ENCODE measurements at places on chromosomes 1 and 21.

DNA sequence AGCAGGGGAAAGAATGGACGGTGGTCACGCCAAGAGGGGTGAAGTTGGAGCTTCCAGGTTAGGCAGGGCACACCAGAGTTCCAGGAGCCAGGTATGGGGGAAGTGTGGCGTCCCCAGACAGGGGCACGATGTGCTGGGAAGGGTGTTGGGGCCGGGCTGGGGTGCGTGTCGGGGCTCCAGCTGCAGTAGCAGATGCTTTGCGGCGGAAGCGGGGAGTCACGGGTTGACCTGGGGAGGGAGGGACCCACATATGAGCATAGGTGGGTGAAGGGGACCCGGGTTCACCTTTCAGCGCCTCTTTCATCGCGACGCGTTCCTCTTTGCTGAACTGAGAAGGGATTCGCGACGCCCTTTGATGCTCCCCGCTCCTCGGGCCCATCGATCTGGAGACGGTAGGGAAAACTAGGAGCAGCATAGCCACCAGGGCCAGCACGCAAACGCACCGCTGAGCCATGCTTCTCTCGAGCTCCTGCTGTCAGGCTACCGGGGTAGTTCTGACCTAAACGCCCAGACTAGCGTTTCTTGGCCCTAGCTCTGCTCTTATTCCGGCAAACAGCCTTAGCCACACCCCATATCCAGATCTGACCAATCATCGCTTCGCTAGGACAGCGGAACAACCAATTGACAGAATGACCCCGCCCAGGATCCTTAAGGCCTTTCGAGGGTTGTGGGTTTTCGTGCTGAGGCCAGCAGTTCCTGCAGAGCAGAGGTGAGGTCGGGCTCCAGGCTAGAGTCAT, at the start of gene PM20D1:
Gene PM20D1 (minus strand): TSS at position 514 of the 737 bp plus-strand sequence. CDS start 60 bp downstream, at position 454.
- DNase-seq = peak; percentile 61

- no peak for DNase-seq
Measured at GRCh38 chr21:31894457-31894856, 21.6 kb downstream of the HUNK start.

GRCh38 chr1:185300152-185300551, 16.9 kb downstream of the IVNS1ABP start:
- no peak for DNase-seq

GRCh38 chr1:27102707-27103468, 52.0 kb downstream of the SLC9A1 start:
- peak; percentile 54 for DNase-seq

- DNase-seq = no peak
Measured at GRCh38 chr1:10948463-10948775, 64.0 kb upstream of the TARDBP start.

DNA sequence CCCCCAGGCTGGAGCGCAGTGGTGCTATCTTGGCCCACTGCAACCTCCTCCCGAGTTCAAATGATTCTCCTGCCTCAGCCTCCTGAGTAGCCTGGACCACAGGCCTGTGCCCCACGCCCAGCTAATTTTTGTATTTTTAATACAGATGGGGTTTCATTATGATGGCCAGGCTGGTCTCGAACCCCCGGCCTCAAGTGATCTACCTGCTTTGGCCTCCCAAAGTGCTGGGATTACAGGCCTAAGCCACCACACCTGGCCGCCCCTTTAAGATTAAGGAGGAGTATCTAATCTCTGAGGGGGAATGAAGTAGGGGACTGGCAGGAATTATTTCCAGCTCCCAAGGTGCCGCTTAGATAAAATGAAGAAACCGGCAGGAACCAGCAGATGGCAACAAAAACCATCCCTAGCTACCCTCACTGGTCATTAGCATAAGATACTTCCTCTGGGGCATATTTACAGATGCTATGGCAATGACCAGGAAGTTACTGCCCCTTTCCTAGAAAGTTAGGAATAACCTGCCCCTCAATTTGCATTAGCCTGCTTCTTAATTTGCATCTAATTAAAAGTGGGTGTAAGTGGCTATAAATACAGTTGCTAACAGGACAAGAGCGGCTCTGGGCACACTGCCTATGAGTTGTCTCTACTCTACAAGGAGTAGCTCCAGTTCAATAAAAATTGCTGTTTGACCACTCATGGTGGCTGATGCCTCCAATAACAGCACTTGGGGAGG, 7.1 kb upstream of the NSUN4 start:
- peak; percentile 26 for DNase-seq

DNA sequence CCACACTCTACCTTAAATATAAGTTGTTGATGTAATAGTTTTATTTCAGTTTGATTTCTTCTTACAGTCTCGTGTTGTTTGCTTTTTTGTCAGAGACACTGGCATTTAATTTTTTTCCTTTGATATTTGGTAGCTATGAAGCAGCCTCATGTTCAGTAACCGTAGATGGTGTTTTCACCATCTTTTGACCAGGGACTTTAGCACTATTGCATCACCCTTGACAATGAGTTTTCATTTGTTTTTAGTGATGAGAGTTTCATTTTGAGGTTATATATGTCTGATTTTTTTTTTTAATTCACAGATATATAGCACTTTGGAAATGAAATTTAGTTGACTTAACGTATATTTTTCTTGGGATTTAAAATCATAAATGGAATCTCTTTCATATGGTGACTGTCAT, 36.2 kb downstream of the CEP350 start:
- DNase-seq = no peak

GRCh38 chr1:24389231-24389678, 24.3 kb downstream of the STPG1 start:
- no peak for DNase-seq

DNA sequence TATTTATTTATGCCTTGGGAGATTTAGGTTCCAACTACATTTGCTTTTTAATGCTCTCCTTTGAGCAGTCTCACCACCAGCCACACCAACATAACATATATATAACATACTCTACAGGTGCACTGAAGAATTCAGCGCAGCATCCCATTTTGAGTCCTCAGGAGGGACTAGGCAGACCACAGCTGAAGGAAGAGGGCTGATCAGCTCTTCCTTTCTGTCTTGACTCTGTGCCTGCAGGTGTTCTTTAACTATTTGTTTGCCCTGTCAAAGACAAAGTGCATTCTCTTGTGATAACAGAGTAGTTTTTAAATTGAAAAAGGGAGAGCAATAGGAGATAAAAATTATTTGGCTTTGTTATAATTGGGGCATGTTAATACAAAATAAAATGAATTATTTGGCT, 17.0 kb downstream of the HIPK1 start:
- DNase-seq = no peak

DNA sequence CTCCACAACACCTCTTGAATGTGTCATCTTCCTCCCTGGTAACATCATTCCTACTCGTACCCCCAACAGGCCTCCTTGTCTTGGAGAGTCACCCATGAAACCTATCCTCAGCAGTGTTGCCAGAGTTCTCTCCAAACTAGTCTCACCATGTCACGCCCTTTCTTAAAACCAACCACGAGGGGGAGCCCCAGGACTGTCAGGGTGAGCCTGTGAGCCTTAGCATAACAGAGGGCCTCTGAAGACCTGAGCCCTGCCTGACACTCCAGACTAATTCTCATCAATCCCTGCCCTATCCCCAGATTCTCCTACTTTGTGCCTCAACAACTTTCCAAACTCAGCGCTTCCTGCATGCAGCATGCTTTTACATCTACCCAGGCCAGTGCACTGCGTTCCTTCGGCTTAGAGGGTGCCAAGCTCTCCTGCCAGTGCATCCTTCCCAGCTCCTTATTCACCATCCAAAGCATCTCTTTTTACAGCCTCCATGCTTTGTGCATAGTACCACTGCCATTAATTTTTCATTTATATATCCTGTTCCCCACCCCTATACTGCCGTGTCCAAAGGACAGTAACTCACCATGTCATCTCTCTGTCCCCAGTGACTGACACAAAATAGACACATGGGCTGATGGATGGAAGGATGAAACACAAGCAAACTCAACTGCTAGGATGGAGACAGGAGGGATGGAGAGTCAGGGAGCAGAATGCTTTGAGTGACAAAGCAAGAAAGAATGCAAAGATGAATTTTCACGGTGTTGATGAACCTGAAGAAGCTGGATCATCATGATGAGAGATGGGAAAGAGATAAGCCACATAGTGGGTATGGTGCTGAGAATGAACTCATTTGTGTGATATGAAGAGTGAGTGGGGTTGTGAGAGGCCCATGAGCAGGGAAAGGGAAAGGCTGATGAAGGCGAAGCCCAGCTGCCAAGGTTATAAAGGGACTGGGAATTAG, 34.0 kb downstream of the ZNF697 start:
- peak; percentile 83 for DNase-seq

DNA sequence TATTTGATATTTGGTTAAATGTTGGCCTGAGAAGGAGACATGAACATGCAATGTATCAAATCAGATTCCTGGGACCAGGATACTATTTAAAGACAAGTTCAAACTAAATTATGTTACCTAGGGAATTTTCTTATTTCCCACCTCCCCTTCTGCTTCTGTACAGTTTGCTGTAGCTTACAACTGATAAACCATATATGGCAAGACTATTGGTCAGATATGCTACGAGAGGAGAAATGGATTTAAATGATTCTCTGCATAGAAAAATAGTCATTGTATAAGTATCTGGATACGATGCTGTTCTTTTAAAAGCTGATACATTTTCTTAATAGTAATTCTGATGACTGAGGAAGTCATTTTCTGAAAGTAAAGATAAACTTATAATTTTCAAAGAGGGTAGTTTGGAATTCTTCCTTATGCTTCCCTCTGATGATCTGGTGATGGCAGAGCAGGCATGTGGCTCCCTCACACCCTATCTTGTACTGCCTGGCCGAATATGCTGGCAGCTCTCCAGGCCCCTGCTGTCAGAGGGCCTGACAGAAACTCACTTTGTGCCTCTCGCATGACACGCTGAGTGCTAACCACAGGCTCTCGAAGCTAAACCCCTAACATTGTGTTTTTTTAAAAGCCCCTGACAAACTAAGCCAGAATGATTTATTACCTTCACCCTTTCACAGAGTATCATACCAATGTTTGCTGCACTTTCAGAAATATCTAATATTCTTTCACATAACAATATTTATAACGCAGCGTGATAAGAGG, 19.4 kb downstream of the RRP15 start:
- DNase-seq = peak; percentile 77

DNA sequence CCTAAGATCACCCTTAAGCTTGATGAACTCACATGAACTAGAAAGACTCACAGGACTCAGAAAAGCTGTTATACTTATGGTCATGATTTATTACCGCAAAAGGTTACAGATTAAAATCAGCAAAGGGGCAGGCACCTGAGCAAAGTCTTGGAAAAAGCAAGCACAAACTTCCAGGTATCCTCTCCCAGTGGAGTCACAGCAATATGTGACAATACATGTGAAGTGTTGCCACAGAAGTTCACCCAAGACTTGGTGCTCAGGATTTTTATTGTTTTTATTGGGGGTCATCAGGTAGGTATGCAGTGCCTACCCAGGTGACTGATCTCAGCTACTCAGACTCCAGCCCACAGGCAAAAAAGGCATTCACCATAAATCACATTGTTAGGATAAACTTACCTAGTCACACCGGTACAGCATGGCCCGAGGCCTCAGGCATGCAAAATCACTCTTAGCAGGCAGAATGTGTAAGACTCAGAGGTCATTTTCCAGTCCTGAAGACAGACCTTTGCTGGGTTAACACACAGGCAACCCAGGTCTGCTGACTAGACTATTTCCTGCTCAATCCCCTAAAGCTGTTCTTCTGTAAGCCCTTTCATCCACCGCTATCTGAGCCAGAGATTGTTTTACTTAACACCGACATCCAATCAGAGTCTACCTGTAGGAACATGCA, 55.6 kb downstream of the SSX2IP start:
- no peak for DNase-seq

GRCh38 chr1:180269645-180270529, 39.8 kb downstream of the LHX4 start:
- no peak for DNase-seq

DNA sequence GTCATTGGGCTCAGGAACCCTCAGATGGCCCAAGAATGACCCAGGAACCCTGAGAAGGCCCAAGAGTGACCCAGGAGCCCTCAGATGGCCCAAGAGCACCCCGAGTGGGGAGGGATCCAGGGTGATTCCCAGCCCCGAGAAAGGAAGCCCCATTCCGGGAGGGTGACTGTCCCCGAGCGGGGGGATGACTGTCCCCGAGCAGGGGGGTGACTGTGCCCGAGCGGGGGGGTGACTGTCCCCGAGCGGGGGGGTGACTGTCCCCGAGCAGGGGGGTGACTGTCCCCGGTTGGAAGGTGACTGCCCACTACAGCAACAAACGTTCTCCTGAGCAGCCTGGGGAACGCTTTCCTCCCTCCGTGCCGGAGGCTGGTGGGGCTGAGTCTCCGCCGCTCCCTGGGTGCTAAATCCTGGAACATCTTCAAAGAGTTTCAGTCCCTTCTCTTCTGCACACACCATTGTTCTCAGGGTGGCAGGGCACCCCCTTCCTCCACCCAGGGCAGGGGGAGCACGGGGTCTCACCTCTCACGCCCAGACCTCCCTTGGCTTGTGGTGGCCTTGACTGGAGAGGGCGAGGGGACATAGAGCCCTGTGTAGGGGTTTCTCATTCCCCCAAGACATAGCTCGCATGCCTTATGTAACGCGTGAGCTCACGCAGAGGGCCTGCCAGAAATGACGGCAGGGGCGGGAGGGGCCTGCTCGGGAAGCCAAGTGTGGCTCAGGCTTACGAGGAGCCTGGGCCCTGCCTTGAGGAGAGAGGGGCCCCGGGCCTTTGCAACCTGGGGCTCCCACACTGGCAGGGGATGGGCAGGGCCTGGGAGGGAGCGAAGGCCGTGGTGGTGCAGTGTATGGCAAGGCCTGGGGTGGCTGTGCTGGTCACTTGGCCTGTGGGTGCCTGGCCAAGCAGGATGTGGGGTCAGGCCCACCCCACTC, 14.3 kb upstream of the SKI start:
- peak; percentile 89 for DNase-seq

- no peak for DNase-seq
Measured at GRCh38 chr1:101435831-101436511, 199.2 kb downstream of the S1PR1 start.

GRCh38 chr21:44866780-44867179, 6.7 kb downstream of the PTTG1IP start:
- peak; percentile 72 for DNase-seq

- DNase-seq = no peak
Measured at GRCh38 chr1:100719490-100719889, at the start of gene VCAM1. Gene VCAM1, plus strand, starts transcription at chr1:100719742. Its CDS starts 119 bp downstream, at chr1:100719861.

DNA sequence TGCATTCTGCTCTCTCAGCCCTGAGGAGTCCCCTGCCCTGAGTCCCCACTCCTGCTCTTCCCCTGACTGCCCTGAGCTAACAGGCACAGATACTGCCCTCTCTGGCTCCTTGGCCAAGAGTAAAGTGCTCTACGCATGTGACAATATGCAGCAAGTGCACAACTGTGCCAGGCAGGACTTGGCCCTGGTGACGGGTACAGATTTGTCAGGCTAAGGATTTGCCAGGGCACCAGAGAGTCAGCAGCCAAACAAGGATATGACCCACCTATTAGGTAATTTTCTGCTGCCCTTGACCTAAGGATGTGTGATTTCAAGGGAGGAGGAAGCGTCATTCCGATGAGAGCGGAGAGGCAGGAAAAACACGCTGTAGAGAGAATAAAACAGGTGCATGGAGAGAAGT, 339.0 kb downstream of the PTPRU start:
- no peak for DNase-seq
